Transverse colon (tissue), 4 donors: ENCODE measurements at places on chromosomes 1 and 21. TPM values are rescaled to one million over a fixed set of nuclear protein-coding genes. Genes with fewer than 3 reads are reported as not detected.
A peak's percentile ranks its signal among the peaks of the same experiment; 100 is the strongest.

DNA sequence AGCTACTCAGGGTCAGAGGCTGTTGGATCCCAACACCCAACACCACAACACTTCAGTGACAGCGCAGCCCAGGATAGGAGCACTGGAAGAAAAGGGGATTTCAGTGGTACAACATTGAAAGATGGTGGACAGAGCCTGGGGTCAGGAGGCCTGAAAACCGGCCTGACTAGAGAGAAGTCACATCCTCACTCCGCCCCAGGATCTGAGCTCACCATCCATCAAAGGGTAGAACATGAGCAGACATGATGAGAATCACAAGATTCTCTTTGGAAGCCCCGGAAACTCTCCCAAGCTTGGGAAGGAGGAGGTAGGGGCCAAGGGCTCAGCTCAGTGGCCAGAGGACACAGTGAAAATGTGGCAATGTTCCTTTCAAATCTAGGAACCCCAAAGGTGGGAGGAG is 271.3 kb downstream of the NPHP4 start:
- H3K27ac ChIP-seq, result no peak overlapping the region
- H3K4me1 ChIP-seq, result no peaks in the 10 kb centered on the region
- H3K27me3 ChIP-seq, result peaks cover 11% of the 10 kb centered on the region
- H3K4me3 ChIP-seq, result no peak overlapping the region
- no peak for DNase-seq

DNA sequence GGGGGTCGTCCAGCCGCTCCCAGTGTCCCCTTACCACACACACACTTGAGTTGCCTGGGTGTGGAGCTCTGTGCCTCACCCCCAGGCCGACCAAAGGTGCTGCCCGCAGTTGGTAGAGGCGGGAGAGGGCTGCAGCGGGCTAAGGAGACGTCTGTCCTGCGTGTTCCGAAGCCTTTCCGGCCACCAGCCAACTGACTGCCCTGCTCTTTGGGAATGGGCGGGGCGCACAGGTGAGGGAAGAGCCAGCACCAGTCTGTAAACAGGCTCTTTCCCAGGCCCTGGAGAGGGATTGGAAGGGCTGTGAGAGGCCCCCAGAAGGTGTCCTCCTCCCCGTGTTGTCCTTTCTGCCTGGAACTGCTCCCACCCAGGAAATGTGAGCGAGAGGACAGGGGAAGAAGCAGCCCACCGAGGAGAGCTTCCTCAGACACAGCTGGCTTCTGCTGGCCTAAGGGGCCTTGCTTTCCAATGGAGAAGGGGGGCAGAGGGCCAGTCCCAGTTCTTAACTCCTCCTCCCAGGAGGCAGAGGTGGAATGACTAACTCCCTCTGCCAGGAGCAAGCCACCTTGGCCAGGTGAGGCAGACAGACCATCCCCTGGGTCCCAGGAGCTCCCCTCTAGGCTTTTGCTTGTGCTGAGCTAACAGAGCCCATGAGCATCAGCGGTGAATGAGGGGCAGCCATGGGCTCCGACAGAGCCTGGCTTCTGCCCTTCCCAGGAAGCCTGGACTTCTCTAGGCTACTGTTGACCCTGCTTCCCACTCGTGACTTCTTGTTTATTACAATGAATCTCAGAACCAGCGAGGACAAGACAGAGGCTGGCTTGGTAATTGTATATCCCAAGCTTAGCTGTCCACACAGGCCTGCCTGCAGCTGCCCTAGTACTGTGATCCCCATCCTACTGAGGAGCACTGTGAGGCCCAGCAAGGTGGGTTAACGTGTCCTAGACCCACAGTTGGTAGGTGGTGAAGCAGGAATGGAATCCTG is 158.1 kb upstream of the COA6 start:
- no peak overlapping the region for H3K27ac ChIP-seq
- no peaks in the 10 kb centered on the region for H3K4me1 ChIP-seq
- H3K36me3 ChIP-seq, result no peaks in the 10 kb centered on the region
- H3K4me3 ChIP-seq, result peak overlapping the region; percentile 48
- peaks cover 55% of the 10 kb centered on the region for H3K27me3 ChIP-seq

DNA sequence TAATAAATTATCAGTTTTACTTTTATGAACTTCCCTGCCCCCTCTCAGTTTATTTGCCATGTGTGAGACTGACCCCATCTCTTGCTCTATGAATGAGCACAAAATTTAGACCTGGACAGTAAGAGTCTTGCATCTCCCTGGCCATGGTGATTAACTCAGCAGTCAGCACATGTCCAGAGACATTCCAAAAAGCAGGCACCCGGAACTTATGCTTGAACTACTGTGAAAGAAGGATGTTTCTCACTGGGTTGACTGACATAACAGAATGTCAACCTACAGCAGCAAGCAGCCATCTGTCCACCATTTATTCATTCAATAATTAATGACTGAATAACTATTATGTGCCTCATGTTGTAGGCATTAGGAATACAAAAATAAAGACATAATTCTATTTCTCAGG is 11.3 kb upstream of the SEC16B start:
- H3K27me3 ChIP-seq, result no peaks in the 10 kb centered on the region
- no peaks in the 10 kb centered on the region for H3K4me1 ChIP-seq
- H3K27ac ChIP-seq, result no peak overlapping the region
- DNase-seq, result no peak
- no peak overlapping the region for H3K4me3 ChIP-seq

The MORN1 gene
- 14.1 TPM for total RNA-seq

DNA sequence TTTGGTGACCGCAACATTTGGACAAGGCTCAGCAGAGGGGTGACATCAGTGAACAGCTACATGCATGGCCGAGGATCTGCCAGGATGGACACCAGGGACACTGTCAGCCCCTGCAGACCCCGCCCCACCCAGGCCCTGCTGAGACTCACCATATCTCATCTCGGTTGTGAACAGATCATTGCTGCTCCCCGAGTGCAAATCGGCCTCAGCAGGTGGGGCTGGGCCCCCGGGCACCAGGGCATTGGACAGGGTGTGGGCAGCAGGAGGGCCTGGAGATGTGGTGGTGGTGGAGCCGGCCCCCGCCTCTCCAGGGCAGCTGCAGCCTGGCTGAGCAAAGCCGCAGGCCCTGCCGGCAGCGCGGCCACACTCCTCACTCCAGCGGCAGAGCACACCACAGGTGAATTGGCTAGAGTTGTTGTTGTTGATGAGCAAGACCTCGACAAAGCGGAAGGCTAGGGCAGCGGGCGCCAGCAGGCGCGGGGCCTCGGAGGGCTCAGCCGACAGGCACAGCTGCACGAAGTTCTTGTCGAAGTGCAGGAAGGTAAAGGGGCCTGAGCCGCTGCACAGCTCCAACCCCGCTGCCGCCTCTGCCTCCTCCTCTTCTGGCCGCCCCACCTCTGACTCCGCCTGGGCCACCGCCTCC is 8.2 kb downstream of the ADGRB2 start:
- no peak overlapping the region for H3K4me3 ChIP-seq
- DNase-seq, result no peak
- peaks cover 15% of the 10 kb centered on the region for H3K27me3 ChIP-seq
- H3K27ac ChIP-seq, result no peak overlapping the region

DNA sequence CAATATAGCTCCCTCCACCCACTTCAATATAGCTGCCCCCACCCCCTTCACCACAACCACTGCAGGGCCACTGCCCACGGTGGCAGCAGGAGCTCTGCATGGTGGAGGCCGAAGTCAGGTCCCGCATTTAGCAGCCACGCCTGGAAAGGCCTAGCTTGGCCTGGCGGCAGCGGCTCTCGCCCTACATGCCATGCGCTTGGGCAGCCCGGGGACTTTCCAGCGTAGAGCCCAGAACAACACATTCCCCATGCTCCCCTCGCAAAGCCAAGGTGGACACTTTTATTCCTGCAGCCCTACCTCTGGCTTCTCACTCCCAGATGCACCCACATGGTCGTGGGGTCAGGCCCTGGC is 37.1 kb downstream of the LHX4 start:
- no peaks in the 10 kb centered on the region for H3K27me3 ChIP-seq
- peaks cover 18% of the 10 kb centered on the region for H3K4me1 ChIP-seq
- no peak for DNase-seq
- no peaks in the 10 kb centered on the region for H3K36me3 ChIP-seq
- no peak overlapping the region for H3K27ac ChIP-seq

DNA sequence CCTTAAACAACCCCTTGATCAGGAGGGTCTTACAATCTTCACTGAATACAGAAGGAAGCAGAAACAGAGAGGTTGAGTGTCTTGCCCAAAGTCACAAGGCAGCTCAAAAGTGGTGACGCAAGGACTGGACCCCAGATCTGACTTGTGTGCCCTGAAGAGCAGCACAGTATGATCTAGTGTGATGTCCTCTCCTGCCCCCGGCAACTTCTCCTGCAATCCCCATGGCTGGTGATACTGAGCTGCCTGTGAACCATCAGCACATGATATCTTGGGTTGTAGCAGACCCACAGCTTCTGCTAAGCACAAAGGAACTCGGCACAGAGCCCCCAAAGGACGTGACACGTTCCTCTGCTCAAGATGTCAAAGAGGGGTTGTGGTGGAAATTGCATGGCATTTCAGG is 51.2 kb upstream of the EDN2 start:
- peaks cover 14% of the 10 kb centered on the region for H3K4me1 ChIP-seq
- no peaks in the 10 kb centered on the region for H3K36me3 ChIP-seq
- DNase-seq, result peak; percentile 1
- H3K27me3 ChIP-seq, result no peaks in the 10 kb centered on the region
- H3K27ac ChIP-seq, result no peak overlapping the region

The KCNN3 gene
- total RNA-seq, result 2.3 TPM

DNA sequence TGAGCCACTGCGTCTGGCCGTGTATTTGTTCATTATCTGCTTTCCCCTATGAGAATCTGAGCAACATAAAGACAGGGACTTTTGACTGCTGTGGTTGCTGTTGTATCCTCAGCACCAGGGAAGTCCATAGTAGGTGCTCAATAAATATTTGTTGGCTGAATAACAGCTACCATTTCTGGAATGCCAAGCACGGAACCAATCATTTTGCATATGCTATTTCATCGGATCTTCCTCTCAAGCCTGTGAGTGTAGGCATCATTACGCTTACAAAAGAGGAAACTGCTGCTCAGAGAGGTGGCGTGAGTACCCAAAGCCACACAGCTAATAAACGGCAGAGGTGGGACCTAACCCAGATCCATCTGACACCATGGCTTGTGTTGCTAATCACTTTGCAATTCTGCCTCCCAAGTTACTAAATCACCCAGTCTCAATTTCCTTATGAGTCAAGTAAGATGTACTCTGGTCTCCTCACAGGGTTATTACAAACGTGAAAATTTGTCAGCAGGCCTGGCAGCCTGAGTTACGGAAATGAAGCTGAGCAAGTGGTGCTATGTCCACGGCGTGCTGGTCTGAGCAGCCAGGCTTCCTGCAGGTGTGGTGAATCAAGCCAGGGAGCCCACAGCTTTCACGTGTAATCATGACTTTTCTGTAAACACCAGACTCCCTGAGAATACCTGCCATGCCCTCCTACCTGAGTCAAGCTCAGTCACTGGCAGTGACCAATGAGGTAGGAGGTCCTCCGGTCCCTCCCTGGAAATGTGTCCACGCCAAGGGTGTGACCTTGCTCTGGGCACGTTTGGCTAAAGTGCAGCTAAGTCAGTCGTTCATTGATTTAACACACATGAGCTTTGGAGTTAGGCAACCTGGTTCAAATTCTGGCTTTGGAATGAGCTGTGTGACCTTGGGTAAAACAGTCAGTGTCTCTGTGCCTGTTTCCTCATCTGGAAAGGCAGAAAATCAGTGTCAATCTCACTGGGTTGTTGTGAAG is 4.8 kb upstream of the RHCE start:
- peak overlapping the region; percentile 70 for H3K27ac ChIP-seq
- no peak overlapping the region for H3K4me3 ChIP-seq
- DNase-seq, result peak; percentile 68
- H3K4me1 ChIP-seq, result no peaks in the 10 kb centered on the region
- no peaks in the 10 kb centered on the region for H3K27me3 ChIP-seq
- H3K36me3 ChIP-seq, result no peaks in the 10 kb centered on the region

The CENPF gene
- 4.0 TPM for total RNA-seq

DNA sequence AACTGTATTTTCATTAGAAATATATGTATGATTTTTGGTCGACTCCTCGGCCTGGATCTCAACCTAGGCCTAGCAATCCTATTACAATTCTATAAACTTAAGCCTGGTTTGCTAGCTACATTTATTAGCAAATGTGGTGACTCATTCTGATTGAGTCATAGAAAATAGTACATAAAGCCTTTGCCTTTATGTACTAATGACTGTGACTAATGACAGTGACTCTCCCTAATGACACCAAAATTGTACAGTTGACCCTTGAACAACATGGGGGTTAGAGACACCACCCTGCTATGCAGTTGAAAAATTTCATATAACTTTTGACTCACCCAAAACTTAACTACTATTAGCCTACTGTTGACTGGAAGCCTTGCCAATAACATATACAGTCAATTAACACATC is 78.9 kb downstream of the CLEC20A start:
- no peaks in the 10 kb centered on the region for H3K27me3 ChIP-seq
- DNase-seq, result no peak
- H3K27ac ChIP-seq, result no peak overlapping the region
- no peaks in the 10 kb centered on the region for H3K4me1 ChIP-seq

The ASCL5 gene
- not detected for total RNA-seq
